ENCODE measurements at places on chromosomes 2 and 18.

DNA sequence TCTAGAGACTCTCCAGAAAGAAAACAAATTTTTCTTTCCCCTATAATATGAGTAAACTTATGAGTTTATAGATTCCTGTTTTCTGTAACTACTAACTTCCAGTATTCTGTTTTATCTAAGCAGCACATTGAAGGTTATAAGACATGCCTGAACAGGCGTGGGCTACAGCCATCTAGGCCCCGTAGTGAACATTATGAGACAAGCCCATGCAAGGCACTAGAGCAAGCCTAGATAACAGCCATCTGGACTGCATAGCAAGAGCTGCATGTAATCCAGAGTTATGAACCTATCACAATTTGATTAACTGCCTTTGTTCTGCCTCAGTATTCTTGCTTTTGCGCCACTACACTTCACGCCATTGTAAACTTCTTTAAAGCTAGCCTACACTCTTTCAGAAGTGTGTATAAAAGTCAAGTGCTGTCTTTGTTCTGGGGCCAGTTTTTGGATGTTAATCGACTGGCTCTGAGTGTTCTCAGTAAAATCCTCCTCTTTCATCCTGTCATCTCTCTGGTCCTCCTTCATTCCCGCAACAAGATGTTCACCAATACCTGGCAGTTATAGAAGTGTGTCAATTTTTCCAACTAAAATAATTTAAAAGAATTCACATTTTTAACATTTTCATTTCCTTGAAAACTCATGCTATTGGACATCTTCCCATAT lies 3.0 kb upstream of the SULT1C3 start:
- DNase-seq, result no peak

GRCh38 chr2:3075316-3075990 lies 302.2 kb downstream of the EIPR1 start:
- no peak for DNase-seq

DNA sequence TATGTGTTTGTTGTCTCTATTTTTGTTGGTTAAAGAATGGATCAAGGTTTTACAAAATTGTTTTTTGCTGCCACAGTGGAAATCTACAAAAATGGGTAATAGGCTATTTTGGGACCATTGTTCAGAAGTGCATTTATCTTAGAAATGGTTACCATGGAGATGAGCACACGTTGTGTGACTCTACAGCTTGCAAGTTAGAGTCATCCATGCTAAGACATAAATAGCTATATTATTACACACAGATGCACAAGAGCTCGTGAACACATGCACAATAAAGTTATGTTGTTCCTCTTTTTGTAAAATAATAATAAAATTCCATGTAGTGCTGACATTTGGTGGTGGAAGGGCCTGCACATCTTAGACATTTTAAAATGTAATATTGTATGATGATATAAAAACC lies 15.5 kb upstream of the DUSP19 start:
- no peak for DNase-seq

GRCh38 chr2:135175177-135175576 lies 123.1 kb downstream of the RAB3GAP1 start:
- DNase-seq, result peak; percentile 72

DNA sequence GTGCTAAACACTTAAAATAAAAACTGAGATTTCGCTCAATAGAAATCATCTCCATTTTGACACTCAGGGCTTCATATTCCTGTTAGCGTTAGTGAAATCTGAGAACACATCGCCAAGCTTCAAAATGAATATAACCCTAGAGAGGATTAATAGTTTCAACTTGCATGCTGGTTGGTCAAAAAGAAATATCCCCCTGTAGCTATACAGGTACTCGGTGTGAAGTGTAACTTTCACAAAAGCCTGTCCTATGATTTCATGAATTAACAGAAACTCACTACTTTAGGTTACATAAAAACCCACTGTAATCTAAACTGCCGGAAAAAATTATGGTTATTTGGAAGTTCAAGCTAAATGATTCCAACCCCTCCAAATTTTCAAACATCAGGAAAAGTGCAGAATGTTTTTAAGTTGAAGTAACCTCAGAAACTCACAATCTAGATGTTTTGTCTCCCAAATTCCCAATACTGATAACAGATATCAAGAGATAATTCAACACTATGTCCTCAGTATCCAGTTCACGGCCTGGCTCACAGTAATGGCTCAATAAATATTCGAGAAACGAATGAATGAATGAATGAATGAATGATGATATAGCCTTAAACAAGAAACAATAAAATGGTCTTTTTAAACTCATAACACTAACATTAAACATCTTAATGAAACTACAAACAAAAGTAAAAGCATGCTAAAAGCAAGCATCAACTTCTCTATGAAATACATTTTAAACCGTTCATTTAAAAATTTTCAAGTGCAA lies 2.5 kb downstream of the TLK1 start:
- DNase-seq, result no peak

GRCh38 chr18:4721545-4721944 lies 266.4 kb upstream of the DLGAP1 start:
- no peak for DNase-seq

DNA sequence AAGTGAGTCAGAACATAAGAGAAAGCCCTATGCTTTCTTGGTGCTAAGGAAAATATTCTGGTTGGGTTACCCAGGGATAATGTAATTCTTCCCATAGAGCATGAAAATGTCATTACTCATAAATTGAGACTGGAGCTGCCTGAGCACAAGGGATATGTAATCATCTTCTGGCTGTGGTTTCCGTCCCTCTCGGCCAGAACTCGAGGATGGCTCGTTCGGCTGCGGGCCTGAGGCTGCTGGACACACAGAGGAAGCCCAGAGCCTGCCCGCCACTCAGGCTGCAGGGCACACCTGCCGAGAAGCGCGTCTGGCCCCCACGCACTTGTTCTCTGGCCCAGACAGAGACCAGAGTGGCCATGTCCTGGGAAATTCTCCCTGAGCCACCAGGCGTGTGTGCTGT lies 104.9 kb downstream of the ASAP2 start:
- DNase-seq, result no peak

GRCh38 chr2:61737841-61738240 lies 116.0 kb downstream of the FAM161A start:
- no peak for DNase-seq

DNA sequence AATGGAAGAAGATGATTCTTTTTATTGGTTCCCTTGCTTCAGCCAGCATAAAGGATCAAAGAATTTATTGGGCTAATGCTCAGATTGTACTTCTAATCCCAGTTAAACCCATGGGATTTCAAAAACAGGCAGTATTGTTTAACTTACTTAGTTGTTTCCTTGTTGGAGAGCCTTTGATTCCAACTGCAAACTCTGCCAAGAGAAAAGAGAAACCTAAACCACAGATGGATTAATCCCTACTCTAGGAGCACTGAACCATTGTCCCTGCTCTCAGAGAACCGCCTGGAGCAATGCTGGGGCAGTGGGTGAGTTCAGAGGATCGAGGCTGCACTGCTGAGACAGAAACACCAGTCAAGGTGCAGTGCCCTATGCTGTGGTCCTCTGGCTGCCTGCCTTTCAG lies 44.9 kb upstream of the SIGLEC15 start:
- DNase-seq, result no peak

- DNase-seq, result no peak
These were observed 17.1 kb upstream of the ARHGAP28 start for GRCh38 chr18:6712401-6712800.

DNA sequence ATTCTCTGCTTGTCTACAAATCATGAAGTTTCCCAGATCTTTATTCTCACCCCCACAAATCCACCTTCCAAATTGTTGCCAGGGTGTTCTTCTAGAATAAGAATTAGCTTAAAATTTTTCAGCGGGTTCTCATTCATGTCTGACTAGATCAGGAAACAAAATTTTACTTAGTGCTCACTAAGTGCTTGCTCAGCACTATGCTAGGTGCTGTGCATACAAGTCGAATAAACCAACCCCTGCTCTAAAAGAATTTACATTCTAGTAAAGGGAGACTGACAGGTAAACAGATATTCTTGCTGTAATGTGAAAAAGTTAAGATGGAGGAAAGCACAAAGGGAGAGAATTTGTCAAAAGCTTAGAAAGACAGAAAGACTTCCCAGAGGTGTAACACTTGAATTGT lies 2.4 kb upstream of the FSIP2 start:
- no peak for DNase-seq

DNA sequence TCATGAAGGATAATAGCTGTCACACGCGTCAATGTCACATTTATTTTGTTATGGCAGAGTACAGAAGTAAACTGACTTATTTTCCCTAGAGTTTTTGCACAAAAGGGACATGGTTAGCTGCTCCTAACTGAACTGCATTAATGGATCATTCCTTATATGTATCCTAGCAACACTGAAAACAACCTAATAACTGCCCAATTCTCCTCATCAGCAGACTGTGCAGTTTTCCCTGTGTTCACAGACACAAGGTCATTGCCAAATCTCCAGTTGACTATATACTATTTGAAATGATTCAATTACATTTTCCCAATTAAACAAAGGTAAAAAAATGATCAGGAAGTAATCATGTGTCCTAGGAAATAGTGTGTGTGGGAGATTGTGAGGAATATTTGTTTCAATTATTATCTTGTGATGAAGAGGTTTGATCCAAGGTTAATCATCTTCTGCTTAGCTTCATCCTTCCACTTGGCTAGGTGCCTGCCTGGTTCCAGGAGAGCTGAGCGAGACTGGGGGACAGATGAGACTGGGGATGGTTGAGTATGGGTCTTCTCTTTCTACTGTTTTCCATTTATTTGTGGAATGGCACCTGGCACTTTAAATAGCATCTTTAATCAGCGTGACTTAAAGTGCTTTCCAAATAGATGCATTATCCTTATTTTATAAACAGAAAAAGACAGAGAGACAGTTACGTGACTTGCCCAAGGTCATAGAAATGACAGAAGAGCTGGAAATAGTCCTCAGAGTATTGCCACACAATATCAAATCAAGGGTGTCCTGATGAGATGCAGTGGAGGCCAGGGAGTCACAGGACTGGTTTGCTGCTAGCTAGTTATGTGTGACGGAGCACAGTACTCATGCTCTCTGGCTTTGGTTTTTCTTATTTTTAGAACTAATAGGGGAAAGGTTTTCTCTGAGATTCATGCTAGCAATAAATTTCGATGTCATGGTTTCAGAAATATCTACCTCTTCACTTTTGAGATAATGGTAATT lies 335.6 kb downstream of the PIK3C3 start:
- DNase-seq, result no peak

DNA sequence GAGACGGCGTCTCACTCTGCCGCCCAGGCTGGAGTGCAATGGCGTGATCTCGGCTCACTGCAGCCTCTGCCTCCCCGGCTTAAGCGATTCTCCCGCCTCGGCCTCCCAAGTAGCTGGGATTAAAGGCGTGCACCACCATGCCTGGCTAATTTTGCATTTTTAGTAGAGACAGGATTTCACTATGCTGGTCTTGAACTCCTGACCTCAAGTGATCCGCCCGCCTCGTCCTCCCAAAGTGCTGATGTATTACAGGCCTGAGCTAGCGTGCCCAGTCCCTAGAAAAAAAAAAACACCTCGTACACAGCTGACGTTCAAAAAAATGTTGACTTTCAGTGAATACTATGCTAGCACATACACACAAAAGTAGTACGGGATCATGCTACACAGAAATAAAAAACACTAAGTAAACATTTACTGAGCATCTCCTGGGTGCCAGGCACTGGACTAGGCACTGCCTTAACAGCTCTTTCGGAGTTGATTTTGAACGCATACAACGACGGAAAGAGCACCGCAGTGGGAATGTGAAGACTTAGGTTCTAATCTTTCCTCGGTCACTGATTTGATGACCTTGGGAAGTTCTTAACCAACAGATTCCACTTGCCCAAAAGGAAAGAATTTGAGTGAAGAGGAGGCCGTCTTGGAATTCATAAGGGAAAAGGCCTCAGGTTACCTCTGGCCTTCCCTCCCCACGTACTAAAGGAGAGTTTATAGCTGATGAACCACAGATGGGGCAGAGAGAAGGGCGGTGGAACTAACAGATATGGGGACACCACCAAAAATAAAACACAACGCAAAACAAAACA lies 1.1 kb downstream of the DNAJC27 start:
- no peak for DNase-seq

- no peak for DNase-seq
These were observed 19.6 kb downstream of the VIT start for GRCh38 chr2:36716111-36716510.

GRCh38 chr2:12071318-12071717 lies 324.9 kb downstream of the LPIN1 start:
- no peak for DNase-seq

GRCh38 chr18:67092141-67092540 lies 424.4 kb downstream of the DSEL start:
- no peak for DNase-seq

- no peak for DNase-seq
These were observed 4.7 kb upstream of the SP3 start for GRCh38 chr2:173969886-173970285.

DNA sequence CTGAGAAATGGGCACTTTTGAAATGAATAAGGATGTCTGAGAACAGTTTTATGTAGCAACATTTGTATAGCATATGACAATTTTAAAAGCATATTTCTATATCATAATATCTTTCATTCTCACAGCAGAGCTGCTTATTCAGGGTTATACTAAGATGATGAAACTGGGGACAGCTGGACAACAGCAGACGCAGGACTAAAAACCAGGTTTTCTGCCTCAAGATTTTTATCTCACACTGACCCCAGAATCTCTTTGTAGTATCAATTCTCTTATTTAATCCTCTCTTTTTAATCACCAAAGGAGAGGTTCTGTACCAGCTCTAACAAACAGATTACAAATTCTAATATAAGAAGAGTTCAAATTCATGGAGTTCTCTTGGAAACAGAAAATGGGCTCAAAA lies 74.2 kb upstream of the TFCP2L1 start:
- no peak for DNase-seq

- DNase-seq, result no peak
These were observed 303.1 kb upstream of the VWC2L start for GRCh38 chr2:214107726-214108125.

- no peak for DNase-seq
These were observed 1118.7 kb downstream of the SUCLG1 start for GRCh38 chr2:83340424-83340823.

GRCh38 chr18:48922801-48923730 lies 27.7 kb downstream of the SMAD7 start:
- DNase-seq, result no peak

GRCh38 chr2:226286916-226287315 lies 512.7 kb downstream of the IRS1 start:
- no peak for DNase-seq

GRCh38 chr2:78644854-78645253 lies 380.6 kb upstream of the REG3G start:
- no peak for DNase-seq

DNA sequence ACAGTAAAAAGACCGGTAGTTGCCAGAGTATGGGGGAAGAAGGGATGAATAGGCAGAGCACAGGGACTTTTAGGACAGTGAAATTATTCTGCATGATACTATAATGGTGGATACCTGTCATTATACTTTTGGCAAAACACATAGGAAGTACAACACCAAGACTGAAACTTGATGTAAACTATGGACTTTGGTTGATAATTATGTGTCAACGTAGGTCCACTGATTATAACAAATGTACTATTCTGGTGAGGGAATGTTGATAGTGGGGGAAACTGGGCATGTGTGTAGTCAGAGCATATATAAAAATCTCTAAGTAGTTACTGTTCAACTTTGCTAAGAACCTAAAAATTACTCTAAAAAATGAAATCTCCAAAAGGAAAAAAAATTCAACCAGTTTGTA lies 629.7 kb downstream of the CCDC85A start:
- no peak for DNase-seq

- no peak for DNase-seq
These were observed 34.3 kb downstream of the LPIN2 start for GRCh38 chr18:2978661-2979106.

GRCh38 chr2:174338671-174339560 lies 4.2 kb downstream of the SP9 start:
- DNase-seq, result peak; percentile 38

All from NCI-H1105 (cell line).